HFF-Myc (cell line): ENCODE measurements at places on chromosomes 16 and 17.

GRCh38 chr17:44417553-44417952 lies 28.1 kb upstream of the ITGA2B start:
- no peak for DNase-seq

GRCh38 chr17:80082403-80083135 lies 18.8 kb upstream of the GAA start:
- DNase-seq, result peak; percentile 53

DNA sequence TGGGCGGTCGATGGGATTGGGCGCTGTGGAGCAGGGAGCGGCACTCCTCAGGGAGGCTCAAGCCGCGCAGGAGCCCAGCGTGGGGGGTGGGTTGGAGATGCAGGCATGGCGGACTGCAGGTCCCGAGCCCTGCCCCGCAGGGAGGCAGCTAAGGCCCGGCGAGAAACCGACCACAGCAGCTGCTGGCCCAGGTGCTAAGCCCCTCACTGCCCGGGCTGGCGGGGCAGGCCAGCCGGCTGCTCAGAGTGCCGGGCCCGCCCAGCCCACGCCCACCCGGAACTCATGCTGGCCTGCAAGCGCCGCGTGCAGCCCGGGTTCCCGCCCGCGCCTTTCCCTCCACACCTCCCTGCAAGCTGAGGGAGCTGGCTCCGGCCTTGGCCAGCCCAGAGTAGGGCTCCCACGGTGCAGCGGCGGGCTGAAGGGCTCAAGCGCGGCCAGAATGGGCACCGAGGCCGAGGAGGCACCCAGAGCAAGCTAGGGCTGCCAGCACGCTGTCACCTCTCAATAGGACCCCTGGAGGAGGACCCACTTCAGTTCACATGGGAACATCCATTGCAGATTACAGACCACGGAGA lies 20.5 kb upstream of the METTL16 start:
- DNase-seq, result no peak

GRCh38 chr16:30472328-30472942 lies at the start of gene ITGAL:
Gene ITGAL, plus strand, starts transcription at chr16:30472742. Its CDS starts 96 bp downstream, at chr16:30472838.
- no peak for DNase-seq

- no peak for DNase-seq
These were observed 394.0 kb downstream of the KCNJ2 start for GRCh38 chr17:70563281-70563820.

DNA sequence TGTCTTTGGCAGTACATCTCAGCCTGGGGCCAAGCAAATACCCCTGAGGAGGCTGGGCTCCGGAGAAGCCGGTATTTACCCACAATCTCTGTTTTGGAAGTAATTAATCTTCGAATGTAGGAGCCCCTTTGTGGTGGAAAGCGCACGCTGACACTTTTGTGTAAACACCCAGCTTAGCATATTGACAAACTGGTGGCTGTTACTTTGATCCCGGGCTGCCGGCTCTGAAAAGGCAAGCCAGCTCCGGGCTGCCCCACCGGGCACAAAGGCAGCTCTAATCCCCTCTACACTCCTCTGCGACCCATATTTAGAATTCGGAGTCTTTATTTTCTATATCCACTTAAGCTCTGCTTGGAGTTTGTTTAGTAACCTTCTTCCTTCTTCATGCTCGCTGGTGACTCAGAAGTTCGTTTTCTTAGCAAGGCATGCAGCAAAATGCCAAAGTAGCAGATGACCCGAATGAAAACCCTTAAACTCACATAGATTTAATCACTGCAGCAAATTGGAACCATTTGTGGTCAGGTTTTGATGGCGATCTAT lies 144.0 kb upstream of the IRX3 start:
- DNase-seq, result peak; percentile 84
